ENCODE measurements at places on chromosomes 5 and 9.
A peak's percentile ranks its signal among the peaks of the same experiment; 100 is the strongest.

DNA sequence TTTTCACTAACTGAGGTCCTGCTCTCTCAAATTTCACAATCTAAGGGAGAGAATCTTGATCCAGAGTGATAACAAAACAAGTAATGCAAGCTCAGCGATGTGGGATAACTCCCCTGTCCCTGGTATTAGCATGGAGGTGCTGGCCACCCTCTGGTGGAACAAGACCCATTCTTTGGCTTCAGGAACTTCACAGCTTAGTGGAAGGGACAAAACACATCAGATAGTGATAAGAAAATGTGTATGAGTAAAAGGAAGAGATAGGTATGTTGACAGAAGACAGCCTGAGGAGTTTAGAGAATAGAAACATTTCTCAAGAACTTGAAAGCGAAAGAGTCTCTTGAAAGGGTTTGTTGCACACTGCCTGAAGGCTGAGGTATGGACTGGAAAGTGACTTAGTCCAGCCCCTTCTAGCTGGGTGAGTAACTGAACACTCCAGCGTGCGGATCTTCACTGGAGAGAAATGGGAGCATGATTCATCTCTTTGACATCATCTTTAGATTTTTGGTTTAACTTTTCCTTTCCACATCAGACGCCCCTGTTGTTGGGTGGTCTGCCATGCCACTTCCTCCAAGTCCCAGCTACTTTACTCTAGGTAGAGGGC, 25.4 kb upstream of the ZSWIM6 start:
- peak; percentile 71 for DNase-seq

GRCh38 chr5:111930905-111931461, 174.0 kb upstream of the NREP start:
- DNase-seq: peak; percentile 31

- DNase-seq: no peak
Measured at GRCh38 chr5:669842-670395, 23.2 kb downstream of the TPPP start.

DNA sequence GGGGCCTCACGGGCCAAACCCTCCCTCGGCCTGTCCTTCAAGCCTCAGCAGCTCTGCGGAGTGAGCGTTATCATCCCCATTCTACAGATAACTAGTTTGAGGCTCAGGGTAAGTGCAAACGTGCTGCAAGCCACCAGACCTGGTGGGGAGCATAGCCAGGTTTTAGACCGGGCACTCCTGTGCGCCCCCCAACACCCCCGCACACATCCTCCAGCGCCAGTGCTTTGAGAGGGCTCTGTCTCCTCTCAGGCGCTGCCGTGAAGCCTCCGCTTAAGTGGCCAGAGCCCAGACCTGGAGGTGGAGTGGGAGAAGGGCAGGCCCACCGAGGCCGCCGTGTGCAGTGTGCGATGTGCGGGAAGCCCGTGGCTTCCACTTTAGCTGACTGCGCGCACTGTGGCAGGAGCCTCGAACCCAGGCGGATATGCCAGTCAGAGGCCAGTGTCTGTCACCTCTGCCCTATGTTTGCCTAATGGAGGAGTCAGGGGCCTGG, 1.6 kb upstream of the MGAT1 start:
- no peak for DNase-seq

DNA sequence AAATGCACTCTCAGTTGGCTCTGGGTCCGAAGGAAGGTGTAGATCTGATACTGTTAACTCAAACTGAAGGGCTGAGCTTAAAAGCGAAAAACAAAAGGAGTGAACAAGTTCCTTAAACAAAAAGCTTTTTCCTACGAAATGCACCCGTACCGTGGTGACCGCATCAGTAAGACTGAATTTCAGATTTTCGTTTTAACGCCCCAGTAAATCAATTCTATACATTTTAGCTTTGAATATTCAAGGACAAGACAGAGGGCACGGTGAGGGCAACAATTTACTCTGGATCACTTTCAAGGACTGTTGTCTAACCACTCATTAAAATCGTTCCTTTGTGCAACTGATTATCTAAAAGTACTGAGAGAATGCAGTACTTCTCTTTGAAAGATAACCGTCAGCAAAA, 1.9 kb downstream of the HOMER1 start:
- no peak for DNase-seq

DNA sequence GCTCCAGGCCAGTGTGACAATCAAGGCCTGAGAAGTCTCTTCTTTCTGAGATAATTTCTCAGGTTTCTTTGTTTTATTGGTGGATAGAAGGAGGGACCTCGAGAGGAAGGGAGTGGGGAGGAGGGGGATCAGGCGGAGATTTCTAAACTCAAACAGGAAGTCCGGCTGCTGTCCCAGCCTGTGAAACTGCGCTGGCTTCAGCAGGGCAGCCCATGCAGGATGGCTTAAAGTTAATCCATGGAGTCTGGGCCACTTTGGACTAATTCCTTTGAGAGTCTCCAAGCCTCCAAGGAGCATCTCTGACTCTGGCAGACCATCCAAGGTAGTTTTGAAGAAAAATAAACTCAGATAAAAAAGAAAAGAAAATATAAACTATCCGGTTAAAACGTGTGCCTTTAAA, 378.5 kb downstream of the MLLT3 start:
- DNase-seq: no peak

- DNase-seq: no peak
Measured at GRCh38 chr5:125149110-125149509, 402.7 kb upstream of the ZNF608 start.

DNA sequence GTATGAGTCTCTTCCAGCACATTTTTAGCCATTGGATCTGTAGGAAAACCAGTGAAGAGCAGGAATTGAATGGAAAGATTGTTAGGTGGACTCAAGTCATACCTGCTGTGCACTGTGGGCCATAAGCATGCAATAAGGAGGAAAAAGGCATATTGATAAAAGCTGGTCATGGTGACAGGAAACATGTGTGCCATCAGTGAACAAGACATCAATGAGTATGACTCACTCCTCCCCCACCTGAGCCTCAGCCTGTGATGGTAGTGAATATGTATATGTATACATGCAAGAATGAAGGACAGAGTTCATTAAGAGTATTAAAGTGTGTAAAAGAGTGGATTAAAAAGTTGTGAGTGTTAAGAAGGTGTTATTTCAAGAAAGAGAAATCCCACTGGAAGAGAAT, 164.5 kb downstream of the TMEM38B start:
- DNase-seq: no peak

DNA sequence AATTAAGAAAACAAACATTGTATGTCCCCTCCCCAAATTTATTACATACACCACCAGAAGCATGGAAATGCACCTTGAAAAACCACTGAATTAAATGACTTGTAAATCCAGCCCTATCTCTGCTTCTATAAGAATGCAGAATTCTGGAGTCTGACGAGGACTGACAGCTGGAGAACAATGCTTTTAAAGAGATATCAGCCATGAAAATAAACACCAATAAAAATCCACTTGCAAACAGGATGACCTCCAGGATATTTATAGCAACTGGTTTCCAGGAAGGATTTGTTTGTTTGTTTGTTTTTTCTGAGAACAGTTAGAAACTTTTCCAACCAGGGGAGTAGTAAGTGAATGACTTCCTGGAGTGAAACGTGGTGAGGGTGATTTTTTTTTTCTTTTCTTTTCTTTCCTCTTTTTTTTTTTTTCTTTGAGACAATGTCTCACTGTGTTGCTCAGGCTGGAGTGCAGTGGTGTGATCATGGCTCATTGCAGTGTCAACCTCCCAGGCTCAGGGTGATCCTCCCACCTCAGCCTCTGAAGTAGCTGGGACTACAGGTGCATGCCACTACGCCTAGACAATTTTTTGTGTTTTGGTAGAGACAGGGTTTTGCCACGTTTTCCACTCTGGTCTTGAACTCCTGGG, 38.7 kb upstream of the SLC36A1 start:
- no peak for DNase-seq

- DNase-seq: no peak
Measured at GRCh38 chr9:71036501-71036900, 84.9 kb downstream of the TRPM3 start.

Data from AG08395 (cell line).